CD4-positive, alpha-beta T cell treated with Interleukin-17A for 1 hour (primary cell): ENCODE measurements at places on chromosomes 7 and 10.

DNA sequence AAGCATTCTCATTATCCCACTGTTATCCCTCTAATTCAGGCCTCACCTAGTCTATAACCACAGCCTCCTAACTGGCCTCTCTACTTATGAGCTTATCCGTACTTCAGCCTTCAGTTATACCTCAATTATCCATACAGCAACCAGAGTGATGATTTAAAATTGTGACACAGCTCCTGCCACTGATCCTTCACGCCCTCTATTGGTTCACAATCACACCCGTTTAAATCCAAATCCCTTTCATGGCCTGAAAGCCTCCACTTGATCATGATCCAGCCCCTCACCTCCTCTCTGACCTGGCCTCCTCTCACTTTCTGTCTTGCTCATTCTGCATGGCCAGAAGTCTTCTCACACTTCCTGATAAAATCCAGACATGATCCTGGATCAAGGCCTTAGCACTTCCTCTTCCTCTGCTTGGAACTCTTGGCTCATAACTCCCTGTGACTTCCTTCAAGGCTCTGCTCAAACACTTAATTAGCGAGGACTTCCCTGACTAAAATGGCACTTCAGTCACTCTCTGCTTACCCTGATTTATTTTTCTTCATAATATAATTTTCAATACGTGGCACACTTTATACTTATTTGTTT is 19.0 kb upstream of the TMEM26 start:
- no peak for DNase-seq

- DNase-seq, result no peak
Measured at GRCh38 chr10:112126172-112126571, 57.4 kb downstream of the GPAM start.

- DNase-seq, result no peak
Measured at GRCh38 chr10:61701706-61702105, 39.0 kb downstream of the CABCOCO1 start.

- DNase-seq, result no peak
Measured at GRCh38 chr10:62990126-62990525, 143.0 kb upstream of the NRBF2 start.

GRCh38 chr10:4351723-4352413 is 474.1 kb upstream of the AKR1E2 start:
- no peak for DNase-seq

DNA sequence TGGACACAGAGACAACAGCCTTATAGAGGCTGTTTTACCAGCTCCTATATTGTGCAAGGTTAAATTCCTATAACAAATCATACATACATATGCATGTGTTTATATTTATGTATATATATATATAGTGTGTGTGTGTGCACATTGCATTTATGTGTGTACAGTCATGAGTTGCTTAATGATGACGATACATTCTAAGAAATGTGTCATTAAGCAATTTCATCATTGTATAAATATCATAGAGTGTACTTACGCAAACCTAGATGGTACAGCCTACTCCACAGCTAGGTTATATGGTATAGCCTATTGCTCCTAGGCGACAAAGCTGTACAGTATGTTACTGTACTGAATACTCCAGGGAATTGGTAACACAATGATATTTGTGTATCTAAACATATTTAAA is 30.1 kb upstream of the TNKS2 start:
- no peak for DNase-seq

GRCh38 chr7:151731022-151731441 is 145.9 kb downstream of the PRKAG2 start:
- no peak for DNase-seq

GRCh38 chr7:2945171-2945570 is 98.5 kb downstream of the CARD11 start:
- DNase-seq, result no peak

- no peak for DNase-seq
Measured at GRCh38 chr7:143433759-143434158, 9.5 kb upstream of the TAS2R60 start.

DNA sequence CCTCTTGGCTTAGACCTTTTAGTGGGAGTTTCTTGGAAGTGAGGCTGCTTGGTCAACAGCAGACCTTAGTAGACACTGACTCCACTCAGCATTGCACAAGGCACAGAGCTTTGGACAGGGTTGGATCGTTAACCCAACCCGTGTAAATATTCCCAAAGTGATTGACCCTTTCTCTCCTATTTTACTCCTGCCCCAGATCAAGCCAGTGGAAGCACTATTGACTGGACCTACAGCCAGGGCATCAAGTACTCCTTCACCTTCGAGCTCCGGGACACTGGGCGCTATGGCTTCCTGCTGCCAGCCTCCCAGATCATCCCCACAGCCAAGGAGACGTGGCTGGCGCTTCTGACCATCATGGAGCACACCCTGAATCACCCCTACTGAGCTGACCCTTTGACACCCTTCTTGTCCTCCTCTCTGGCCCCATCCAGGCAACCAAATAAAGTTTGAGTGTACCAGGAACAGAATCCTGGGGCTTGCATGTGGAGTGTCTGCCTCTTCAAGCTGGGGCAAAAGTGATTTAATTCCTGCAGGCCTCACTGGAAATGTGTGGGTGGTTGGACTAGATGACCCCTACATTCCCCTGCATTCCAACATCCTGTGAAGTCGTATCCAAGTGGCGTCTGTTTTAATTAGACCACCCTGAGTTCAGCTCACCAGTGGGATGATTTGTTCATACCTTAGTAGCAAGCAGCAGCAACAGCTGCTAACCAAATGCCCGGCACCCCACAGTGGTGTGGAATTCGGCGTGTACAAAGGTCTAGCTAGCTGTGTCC is 7.5 kb downstream of the CPA1 start:
- no peak for DNase-seq

DNA sequence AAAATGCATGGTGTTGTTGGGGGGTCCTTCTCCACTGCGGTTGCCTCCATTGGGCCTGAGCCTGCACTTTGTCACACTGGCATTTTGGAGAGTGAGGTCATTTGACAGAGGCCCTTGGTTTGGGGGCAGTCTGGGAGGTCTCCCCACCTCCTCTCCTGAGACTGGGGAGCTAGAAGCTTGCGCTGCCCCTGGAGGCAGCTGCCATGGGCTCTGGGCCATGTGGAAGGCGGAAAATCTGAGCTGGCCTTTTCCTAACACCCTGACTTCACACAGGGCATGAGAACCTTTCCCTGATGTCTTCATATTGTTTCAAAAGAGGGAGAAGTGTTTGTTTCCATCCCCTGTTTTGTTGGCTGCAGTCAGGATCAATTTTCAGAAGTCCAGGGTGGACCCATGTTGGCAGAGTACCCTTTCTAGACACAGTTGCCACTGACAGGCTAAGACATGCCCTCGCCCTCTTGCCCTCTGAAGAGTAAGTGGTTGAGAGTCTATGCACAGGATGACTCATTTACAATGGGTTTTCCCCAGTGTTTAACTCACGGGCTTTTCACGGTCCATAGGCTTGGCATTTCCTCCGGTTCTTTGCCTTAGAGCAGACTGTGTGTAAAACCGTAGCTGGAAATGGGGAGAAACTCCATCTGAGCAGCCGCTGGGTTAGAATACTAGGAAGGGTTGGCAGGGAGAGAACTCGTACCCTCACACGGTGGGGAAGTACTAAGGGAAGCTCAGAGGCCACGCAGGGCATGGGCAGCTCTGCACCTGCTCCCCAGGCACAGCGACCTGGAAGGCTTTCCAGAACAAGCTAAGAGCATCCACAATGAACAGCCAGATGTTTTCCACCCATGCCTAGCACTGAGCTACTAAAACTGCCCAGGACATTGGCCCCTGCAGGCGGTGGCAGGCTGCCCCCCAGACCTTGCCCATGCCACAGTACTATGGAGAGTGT is 655.0 kb downstream of the SDK1 start:
- DNase-seq, result no peak

DNA sequence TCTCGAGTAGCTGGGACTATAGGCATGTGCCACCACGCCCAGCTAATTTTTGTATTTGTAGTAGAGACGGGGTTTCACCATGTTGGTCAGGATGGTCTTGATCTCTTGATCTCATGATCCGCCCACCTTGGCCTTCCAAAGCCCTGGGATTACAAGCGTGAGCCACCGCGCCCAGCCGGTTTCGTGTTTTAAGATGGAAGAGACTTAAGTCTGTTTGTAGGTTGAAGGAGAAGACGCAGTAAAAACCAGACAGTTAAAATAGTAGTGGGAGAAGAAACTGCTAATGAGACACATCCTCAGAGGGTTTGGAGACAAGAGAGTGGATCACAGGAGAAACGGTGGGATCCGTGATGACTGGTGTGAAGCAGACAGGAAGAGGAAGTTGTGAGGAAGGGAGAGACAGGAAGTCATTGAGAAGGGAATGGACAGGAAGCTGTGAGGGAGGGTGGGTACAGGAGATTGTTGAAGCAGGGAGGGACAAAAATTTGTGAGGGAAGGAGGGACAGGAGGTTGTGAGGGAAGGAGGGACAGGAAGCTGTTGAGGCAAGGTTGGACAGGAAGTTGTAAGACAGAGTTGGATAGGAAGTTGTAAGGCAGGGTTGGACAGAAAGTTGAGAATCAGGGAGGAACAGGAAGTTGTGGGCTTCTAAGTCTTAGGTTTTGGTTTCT is 115.5 kb downstream of the WDFY4 start:
- DNase-seq, result peak; percentile 11

GRCh38 chr7:158252081-158252836 is 335.4 kb downstream of the PTPRN2 start:
- no peak for DNase-seq

DNA sequence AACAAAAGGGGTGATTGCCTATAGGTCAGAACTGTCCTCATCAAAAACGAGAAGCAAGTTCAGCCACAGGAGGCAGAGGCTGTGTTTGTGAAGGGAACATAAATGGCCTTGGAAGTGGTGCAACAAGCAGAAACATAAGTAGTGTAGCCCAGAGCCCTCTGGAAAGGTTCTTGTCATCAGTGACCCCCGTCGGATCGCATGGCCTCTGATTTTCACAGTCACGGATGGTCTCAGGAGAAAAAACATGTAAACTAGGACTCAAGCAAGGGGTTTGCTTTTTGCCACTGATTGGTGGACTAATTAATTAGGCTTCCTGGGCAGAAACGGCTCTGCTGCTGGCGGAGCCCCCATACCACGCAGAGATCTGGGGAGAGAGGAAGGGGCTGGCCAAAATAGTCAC is 496.5 kb upstream of the MKI67 start:
- no peak for DNase-seq

DNA sequence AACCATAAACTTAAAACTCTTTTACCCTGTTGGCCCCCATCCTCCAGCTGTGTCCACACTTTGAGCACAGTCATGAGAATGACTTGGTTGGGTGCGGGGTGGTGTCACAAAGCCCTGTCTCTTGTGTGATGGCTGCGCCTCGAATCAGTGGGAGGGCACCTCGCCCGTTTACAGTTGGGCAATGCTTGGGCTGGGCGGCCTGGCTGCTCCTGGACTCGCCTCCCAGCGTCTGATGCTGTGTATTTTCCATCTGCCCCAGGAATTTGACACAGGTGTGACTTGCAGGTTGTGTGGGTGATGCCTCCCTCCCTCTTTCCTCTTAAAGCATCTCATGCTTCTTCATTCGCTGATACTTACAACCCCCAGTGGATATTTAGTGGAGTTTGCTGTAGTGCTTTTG is 33.7 kb downstream of the CHST12 start:
- DNase-seq, result no peak
